ENCODE measurements at places on chromosomes 12 and 14.

DNA sequence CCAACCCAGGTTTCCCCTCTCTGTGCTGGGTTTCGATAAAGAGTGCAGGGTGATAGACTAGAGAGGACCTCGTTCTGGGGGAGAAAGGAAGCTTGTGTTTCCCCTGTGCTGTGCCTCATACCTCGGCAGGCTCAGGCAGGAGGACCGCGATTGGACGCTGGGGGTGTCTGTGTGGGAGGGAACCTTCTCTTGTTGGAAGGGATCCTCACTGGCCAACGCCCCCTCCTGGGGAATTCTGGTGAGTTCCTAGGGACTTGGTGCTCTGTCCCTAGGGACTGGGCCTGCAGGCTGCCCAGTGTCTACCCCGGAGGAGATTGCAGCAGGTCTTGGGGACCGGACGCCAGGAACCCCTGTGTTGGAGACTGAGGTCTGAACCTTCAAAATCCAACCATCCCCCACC is 157.4 kb upstream of the PRMT8 start:
- no peak for DNase-seq

DNA sequence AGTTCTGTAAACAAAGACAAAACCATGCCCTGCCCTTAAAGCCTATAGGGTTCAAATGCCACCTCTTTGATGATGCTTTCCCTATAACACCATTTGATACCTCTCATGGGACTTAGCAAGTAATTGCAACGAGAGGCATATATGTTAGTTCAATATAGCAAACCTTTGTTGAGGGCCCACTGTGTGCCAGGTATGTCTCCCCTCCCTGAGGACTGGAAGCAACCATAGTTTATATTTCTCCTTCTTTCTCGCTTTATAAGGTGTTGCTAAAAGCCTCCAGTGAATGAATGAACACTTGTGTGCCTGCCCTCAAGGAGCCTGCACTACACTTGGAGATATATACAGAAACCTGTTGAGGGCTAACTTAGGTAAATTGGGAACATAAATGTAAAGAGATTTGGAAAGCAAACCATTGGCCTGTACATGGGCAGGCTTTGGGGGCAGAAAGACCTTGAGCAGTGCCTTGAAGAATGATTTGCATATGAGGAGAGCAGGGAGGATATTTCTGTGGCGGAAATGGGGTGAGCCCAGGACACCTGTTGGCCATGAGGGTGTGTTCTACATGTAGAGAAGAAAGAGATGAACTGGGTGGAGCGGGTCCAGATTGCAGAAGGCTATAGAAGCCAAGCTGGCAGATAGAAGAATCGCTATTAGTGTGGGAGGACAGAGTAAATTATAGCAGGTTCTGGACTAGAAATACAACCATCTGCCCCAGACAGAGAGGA is 1.8 kb upstream of the CKAP4 start:
- no peak for DNase-seq

- DNase-seq: no peak
Measured at GRCh38 chr12:23621900-23622299, 327.6 kb downstream of the SOX5 start.

- peak; percentile 37 for DNase-seq
Measured at GRCh38 chr12:131242741-131243496, 289.2 kb downstream of the ADGRD1 start.
